ENCODE measurements at places on chromosomes 7 and 10.
A peak's percentile ranks its signal among the peaks of the same experiment; 100 is the strongest.

GRCh38 chr7:139571190-139571589, 47.7 kb downstream of the CLEC2L start:
- no peak for DNase-seq

- no peak for DNase-seq
Observed at GRCh38 chr7:4706384-4707216, 24.5 kb downstream of the FOXK1 start.

DNA sequence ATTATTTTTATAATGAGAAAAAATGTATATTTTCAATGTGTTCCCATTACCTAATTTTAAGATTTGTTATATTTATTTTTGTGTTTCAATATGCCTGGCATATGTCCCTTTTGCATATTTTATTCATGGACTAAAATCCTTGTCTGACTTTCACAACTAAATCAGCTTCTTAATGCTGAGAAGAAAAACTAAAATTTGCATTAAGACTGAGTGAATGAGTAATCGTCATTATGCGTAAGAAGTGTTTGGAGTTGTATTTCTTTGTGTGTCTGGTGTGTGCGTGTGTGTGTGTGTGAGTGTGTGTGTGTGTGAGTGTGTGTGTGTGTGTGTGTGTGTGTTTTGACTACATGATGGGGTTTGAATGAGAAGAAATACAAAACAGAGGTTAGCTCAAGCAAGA, 201.7 kb upstream of the SP8 start:
- no peak for DNase-seq

DNA sequence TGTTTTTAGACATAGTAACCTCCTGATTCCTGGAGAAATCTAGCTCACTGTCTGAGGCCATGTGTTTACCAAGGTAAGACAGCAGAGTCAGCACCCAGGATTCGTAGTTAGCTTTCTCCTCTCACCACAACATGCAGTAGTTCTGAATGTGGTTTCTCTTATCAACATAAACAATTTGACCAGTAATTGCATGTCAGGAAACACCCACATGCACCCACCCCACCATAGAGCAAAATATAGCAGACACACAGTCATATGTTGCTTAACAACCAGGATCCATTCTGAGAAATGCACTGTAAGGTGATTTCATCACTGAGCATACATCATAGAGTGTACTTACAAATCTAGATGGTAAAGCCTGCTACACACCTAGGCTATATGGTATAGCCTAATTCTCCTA, 1004.0 kb downstream of the ANKRD7 start:
- DNase-seq, result peak; percentile 76

DNA sequence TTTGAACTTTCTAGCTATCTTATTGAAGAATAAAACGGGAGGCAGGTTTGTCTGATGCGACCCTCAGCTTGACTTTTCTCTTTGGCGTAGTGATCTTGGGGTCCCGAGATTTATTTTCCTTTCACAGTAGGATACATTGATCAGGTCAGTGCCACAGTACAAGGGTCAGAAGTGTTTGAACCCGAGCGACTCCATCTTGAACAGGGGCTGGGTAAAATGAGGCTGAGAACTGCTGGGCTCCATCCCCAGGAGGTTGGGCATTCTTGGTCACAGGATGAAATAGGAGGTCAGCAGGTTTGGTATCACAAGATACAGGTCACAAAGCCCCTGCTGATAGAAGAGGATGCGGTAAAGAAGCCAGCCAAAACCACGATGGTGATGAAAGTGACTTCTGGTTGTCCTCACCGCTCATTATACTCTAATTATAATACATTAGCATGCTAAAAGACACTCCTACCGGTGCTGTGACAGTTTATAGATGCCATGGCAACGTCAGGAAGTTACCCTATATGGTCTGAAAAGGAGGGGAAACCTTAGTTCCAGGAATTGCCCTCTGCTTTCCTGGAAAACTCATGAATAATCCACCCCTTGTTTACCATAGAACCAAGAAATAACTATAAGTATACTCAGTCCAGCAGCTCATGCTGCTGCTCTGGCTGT, 3.0 kb upstream of the TECPR1 start:
- DNase-seq, result no peak

DNA sequence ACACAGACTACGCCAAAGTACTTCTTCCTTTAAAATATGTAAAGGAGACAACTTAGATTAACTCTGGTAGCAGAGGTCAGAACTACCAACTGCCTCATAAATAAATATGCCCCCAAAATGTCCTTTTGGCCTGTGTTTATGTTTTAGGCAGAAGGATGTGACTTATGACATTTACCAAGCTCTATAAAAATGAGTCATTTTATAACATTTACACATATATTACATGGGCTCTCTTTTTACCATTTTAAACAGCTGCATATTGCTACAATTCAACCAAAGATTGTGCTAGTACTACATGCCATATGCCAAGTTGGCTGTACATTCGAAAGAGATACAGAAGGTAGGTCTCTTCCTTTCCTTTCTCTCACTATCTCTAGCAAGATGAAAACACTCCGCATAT, 12.4 kb downstream of the ABLIM1 start:
- no peak for DNase-seq

DNA sequence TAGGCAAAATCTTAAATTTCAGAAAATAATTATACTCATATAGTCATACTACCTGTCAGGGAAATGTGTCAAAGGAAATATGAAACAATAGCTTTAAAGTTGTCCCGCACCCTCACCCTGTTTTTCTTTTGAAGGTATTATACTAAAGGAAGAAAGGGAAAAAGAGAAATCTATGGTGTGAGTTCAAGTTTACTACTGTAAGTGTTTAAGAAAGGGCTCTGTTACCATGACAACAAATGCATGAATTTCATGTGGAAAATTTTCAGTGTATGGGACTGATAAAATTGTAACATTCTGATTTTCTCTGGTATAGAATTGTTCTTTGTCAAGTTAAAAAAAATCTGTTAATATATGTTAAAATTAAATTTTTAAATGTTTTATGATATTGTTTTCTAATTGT, 229.8 kb downstream of the ADK start:
- no peak for DNase-seq

GRCh38 chr10:66684581-66684980, 241.3 kb upstream of the LRRTM3 start:
- DNase-seq, result no peak

DNA sequence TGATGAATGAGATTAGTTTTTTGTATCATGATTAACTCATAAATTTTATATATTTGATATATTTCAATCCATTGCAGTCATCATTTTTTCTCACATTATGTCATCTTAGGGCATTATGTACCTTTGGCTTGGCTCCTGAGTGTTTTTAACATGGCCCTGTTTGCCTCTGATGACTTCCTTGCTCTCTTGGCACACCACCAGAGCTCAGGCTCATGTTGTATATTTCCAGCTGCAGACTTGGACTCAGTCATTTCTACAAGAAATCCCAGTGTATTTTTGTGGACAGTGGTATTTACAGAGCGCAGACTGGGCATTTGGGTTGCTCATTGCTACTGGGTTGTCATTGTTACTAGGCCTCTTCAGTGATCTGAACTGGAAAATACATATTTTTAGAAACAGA, 188.5 kb downstream of the ADRA2A start:
- DNase-seq, result no peak

GRCh38 chr7:2036786-2037185, 196.0 kb downstream of the MAD1L1 start:
- DNase-seq, result no peak

DNA sequence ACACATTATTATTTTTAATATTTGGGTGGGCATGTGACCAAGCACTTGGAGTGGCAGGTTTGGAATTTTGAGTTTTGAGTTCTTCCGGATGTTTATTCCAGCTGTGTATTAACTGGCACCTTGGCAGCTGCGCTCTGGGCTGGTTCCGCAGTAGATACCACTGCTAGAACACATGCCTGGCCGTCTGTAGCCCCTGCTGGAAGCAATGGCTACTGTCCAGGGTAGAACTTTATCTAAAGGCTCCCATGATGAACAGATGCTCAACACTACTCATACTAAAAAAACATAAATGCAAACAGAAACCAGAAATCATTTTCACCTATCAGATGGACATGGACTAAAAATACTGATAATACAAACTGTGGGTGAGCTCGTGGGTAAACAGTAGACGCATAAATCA, 19.4 kb upstream of the SH3PXD2A start:
- no peak for DNase-seq

DNA sequence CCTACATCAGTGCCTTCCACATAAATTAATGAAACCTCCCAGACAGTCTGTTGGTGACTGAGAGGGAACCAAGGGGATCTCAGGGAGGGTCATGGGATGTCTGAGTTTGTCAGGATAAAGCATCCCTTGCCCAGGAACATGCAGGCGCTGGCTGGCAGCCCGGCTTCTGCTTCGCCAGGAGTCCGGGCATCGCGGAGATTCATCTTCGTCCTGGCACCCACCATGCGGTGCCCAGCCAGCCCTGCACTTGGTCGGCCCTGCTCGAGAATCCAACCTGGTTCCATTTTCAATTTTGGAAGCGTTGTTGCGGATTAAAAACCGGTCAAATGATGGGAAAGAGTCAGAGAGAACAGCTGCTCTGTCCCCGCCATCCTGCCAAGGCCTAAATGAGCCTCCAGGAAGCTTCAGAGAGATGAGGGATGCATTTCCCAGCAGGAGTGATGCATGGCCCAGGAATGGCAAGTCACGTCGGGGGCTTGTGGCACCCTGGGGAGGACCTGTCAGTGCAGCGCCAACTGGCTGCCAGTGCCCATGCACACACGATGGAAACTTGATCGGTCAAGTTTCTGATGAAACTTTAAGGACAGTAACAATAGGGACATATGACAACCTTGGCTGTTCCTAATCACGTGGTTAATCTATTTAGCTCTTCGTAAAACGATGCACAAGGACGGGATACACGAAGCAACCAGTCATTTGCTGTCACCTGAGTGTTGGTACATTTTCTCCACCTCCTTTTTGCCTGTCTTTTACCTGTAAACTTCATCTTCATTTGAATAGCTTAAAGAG, 260.8 kb upstream of the MKI67 start:
- DNase-seq, result no peak

DNA sequence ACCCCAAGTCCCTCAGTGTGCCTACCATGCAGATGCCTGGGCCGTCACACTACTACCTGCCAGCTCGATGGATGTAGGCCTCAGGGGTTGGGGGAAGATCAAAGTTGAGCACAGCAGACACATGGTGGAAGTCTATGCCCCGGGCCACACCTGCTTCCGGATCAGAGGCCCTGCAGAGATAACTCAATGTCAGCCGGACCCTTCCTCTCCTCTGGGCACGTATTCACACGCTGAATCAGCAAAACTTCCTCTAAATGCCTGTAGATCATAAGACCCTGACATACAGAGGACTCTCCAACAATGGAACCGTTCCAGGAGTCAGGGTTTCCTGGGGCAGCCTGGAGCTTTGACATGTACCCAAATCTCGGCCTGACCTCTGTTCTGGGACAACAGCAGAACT, 3.7 kb downstream of the DDX56 start:
- no peak for DNase-seq

- no peak for DNase-seq
Observed at GRCh38 chr7:127876393-127876792, 154.8 kb downstream of the LRRC4 start.

DNA sequence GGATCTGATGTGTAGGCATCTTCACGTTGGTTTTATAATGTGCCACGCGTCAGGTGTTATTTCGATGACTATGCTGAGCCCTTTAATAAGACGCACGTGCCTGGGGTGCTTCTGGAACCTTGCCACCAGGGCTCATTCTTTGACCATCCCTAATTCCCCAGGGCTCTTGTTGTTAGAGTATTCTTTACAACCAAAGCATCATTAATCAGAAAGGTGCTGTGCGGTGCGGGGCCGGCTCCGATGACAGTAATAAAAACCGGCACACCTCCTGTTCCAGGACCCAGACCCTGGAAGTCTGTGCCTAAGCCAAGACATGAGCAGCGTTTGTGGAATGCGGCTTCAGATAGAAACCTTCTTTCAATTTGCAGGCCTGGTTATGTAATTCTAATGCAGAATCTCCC, 58.4 kb downstream of the MGMT start:
- no peak for DNase-seq

- no peak for DNase-seq
Observed at GRCh38 chr7:14839307-14839706, 63.2 kb downstream of the DGKB start.

DNA sequence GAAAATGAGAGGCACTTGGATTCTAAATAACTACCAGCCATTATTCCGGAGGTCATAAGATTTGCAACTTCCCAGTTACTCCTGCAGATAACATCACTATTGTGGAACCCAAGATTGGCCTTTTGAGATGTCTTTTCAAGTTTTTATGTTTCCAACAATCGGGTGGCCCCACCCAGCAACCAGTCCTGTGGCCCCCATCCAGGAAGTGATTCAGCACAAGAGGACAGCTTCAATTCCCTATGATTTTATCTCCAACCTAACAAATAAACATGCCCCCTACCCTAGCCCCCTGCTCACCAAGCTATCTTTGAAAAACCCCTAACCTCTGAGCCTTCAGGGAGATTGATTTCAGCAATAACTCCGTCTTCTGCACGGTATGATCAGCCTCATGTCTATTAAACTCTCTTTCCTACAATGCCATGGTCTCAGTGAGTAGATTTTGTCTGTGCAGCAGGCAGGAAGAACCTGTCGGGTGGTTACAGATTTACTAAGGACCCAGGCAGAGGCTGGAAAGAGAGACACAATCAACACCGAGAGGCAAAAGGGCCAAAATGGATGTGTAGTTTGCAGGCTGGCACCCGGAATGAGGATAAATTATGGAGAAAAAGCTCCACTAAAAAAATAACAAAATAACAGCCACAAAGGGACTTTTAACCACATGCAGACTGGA, 83.9 kb upstream of the UNC5B start:
- DNase-seq, result no peak

DNA sequence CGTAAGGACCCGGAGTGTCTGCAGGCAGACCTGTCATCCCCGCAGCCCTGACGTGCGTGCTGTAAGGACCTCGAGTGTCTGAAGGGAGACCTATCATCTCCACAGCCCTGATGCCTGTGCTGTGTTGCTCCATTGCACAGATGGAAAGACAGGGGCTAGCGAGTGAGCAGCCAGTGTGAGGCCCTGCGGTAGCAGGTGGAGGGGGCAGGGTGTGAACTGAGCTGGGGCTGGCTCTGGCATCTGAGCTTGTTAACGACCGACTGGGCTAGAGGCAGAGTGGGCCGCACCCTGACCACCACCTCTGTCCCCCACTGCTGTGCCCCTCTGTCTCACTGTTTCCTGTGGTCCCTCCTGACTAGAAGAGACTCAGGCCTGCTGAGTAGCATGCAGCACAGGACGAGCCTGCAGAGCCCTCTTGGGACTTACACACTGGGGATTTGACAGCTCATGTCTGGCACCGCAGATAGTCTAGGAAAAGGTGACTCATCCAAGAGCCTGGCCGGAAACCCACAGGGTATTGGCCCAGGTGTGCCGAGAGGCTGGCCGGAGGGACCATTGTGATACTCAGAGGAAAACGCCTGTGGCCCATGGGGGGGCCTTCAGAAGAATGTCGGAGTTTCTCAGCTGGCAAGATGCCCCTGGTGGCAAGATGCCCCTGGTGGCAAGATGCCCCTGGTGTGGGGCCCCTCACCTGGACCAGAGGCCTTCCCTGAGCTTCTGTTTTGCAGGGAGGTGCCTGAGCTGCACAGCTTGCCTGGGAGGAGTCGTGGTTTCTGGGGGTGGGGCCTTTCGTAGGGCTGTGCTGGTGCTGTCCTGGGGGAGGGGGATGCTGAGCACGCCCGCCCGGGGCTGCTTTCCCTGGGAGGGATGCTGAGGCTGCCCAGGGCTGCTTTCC, 34.3 kb downstream of the INPP5A start:
- peak; percentile 87 for DNase-seq

Data from MM.1S (cell line).